ENCODE measurements at places on chromosomes 6 and 20.

DNA sequence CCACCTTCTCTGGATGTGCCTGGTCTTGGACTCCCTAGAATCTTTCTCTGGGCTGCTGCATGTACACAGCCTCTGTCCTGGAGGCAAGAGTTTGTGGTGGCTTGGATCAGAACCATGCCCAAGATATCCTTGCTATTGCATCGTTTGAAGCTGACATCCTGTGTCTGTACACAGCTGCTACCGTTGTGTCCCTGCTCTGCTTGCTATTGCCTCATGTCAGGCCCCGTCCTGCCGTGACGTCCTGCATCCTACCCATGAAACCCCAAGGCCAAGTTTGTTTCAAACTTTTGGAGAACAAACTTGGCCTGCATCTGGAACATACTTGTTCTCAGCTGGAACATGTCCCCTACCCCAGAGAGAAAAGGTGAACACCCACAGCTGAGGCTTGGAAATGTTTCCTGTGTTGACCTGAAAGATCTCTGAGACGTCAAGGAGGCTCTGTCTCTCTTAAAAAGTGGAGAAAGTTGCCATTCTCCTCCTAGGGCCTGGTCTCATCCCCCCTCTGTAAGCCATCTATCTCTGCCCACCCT, 78.1 kb downstream of the HFE start:
- DNase-seq = no peak

GRCh38 chr20:5821627-5822215, 71.5 kb downstream of the SHLD1 start:
- no peak for DNase-seq

GRCh38 chr6:85405175-85405852, 44.6 kb upstream of the NT5E start:
- no peak for DNase-seq

GRCh38 chr6:30006170-30007131, 54.6 kb upstream of the POLR1H start:
- DNase-seq = no peak

DNA sequence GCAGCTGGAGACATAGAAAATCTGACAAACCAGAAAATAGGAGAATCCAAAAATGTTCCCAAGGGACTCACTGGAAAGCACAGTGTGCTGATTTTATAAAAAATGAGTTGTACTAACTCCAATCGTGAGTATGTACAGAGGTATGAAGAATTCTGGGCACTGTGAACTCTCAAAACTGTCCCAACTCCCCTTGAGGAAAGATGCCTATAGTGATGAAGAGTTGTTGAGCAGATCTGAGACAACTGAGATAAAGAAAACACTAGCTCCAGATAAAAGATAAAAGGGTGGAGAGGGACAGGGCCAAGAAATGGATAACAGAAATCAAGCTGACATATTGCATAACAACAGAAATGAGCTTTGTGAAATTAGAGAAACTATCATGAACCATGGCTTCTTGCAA, 481.4 kb downstream of the MAFB start:
- DNase-seq = no peak

DNA sequence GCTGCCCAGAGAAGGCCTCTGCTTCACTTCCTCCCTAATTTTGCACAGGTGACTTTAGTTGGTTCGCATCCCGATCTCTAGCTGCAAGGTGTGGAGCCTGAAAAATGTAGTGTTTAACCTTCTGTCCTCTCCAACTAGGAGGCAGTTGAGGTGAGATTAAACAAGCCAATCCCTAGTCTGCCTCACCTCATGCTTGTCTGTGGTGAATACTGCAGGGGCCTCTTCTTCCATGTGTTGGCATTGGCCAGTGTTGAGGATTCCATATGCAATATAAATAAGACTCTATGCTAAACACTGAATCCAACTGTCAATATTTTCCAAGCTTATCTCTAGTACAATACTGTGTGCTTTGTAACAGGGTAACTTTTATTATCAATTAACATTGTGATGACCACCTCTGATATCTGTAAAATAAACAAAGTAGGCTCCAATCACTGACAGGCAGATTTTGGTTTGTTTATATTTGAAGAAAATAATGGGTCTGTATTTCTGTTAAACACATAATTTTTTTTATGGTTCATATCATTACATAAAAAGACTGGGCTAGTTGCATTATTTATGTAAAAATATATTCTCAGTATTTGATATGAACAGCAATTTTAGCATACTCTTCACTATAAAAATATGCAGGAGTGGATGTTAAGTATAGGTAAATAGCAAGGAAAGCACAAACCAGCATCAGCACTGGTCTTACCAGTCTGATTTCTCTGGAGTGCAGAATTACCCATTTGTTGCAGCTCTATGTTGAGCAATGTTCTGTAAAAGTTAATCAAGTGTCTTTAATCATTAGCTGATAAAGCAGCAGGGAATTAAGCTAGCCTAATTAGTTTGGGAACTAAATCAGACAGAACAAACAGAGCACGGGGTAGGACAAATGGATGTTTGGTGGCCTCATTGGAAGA, 74.0 kb downstream of the ANKRD6 start:
- DNase-seq = no peak

DNA sequence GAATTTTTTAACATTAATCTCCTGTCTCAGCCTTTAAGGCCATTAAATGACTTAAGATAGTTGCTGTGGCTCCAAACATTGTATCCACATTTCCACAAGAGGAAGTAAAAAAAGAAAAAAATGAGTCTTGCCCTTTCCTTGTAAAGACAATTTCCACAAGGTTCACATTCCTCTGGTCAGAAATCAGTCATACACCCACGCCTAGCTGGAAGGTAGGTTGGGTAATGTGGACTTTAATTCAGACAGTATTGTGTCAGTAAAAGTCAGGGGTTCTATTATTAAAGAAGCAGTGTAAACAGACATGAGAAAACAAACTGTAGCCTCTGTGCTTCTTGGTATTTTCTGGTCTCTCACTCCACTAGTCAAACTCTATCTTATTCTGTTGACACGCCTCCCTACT, 682.0 kb downstream of the GRIK2 start:
- DNase-seq = no peak

DNA sequence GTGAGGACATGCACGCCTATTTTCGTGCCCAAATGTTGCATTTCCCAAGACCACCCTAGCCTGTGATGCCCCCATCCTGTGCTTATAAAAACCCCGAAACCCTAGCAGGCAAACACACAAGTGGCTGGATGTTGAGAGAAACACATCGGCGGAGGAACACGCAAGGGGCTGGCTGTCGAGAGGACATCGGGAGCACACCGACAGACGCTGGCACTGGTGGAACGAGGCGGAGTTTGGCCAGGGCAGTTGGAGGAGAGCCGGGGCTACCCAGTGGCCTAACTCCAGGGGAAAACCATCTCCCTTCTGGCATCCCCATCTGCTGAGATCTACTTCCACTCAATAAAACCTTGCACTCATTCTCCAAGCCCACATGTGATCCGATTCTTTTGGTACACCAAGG, 225.9 kb upstream of the GRIK2 start:
- DNase-seq = no peak

DNA sequence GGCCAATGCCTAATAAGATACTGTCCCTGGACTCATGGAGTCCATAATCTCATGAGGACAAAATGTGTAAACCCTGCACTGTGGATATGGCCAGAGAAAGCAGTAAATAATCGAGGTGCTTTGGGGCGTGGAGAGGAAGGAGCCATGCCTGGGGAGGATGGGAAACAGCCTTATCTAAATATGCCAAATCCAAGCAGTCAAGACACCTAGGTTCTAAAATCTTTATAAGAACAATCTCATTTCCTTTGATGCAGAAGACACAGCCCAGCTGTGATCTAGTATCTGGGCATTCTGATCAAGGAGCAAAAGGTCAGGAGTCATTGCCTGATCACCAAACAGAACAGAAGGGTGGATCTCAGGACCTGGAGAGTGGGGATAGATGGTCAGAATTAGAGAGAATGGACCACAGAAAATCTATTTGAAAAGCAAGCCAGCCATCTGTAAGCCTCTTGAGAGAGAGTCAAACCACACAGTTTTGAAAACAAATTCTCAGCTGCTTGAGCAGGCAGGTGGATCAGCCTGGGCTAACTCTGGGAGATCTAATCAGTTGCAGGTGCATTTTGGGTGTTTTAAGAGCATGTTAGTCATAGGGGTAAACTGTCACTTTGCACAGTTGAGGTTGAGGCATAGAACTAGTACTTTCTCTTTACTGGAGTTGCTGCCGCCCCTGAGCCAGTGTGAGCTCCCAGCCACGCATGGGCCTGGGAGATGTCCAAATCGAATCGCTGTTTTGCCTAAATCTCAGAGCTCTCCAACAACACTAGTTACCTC, 130.8 kb upstream of the TNFAIP3 start:
- DNase-seq = no peak

GRCh38 chr6:21596145-21596948, 2.8 kb downstream of the SOX4 start:
- DNase-seq = no peak

GRCh38 chr6:16750566-16750965, 10.7 kb downstream of the ATXN1 start:
- DNase-seq = no peak

DNA sequence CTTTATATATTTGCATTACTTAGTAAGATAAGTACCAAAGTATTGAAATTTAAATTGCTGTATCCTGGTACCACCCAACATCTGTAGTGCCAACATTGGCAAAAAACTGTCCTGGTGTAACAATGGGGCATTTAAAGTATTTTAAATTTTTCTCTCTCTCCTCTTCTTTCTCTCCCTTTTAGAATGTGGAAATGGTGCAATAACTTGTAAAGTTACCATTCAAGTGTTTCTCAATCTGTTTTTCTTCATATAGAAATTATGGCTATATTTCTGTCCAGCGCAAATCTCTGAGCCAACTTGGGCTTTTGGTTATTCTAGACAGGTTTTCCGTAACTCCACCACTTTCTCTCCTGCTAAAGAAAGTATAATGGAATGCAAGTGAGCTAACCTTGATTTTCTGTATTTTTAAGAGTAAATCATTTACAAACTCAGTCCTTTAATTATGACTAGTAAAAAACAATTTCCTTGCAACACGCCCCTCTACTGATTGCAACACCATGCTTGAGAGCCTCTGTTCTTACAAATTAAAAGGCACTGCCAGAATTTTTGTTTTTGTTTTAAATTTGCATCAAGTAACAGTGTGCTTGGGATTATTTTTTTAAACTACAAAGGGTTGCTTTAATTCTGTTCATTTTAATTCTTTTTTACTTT, 324.2 kb upstream of the CITED2 start:
- no peak for DNase-seq

DNA sequence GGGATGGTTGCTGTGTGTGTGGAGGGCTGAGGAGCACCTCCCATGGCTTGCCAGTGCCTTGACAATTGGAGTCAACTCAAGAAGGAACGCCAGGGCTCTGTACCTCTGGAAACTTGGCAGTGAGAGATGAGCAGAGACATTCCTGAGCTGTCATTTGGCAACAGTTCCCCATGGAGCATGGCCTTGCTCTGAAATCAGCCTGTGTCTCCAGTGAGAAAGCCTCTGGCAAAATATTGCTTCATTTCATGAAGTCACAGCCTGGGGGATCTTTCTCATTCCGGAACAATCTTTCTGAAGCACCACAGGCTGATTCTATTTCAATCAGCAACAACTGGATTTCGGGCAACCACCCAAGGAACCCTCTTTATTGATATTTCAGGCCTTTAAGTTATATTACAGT, 52.2 kb upstream of the FNDC1 start:
- DNase-seq = no peak

DNA sequence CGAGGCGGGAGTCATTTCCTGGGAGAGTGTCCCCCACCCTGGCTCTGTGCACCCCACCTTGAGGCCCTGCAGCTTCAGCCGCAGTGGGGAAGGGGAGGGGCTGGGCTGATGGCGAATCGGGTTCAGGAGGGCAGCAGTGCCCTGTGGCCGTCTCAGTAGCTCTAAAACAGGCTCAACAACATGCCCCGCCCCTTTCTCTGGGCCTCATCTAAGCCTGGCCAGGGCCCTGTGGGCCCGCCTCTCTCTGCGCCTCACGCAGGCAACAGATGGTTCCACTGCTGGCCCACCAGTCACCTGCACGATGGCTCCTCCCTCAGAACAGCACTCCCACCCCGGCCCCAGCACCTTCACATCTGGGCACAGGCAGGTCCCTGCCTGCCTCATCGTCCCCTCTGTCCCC, 30.2 kb downstream of the CHRNA4 start:
- DNase-seq = no peak

DNA sequence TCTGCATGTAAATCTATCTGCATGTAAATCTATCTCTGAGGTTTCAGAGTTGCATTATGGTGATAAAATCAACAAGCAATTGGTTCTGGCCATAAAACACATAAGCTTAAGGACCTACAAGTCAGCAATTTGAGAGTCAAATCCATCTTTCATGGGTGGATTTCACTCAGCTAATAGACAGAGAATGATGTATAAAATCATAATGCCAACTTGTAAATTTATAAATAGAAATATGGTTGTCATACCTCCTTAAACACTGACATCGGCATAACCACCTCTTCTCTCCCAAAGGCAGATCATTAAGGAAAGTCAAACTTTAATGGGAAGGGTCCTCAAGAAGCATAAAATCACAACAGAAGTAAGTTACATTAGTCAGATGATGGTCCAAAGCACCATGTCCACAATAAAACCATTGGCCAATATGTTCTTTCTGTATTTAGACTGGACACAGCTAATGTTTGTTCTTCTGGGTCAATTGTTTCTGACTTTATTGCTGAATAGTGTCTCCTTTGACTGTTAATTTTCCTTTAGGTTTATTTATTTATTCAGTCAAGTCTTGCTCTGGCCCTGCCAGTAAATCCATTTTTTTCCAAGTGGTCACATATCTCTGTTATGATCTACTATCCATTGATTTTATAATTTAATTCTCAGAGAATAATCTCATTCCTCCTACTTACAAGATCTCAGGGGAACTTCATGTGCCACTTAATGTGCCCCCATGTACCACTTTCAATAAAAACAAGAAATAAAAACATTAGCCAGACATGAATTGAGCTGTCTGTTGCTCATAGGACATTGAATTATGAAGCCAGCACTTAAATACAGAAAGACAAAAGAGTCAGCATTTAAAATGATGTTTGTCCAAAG, 382.9 kb upstream of the IRAK1BP1 start:
- DNase-seq = no peak

GRCh38 chr20:38267296-38267695, 6.8 kb upstream of the KIAA1755 start:
- no peak for DNase-seq

DNA sequence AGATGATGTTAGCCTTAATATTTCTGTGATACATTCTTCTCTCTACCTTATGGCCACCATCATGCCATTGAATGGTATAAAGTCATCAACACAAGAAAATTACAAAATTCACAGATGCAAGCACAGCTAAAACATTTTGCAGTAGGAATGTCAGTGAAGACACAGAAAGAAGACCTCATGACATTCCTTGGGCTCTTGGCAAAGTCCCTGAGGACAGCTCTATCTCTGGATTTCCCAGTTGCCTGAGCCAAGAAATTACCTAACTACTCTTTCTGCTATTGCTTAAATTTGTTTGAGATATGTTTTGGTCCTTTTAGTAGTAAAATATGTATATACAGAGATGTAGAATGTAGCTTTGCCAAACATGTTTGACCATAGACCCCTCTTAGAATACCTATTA, 201.0 kb upstream of the STXBP5 start:
- DNase-seq = no peak

GRCh38 chr6:81531869-81532561, 220.5 kb downstream of the TENT5A start:
- no peak for DNase-seq
